ENCODE measurements at places on chromosomes 12 and 14. TPM values are rescaled to one million over a fixed set of nuclear protein-coding genes. Genes with fewer than 3 reads are reported as not detected.

The POTEG gene
- total RNA-seq: not detected

The SMCO2 gene
- not detected for total RNA-seq

The RPL10L gene
- not detected for total RNA-seq

The XPOT gene
- 27.8 TPM for total RNA-seq

The OR10A7 gene
- total RNA-seq: not detected

The CD4 gene
- 7.4 TPM for total RNA-seq

The ZNF839 gene
- 6.9 TPM for total RNA-seq

The LRCOL1 gene
- total RNA-seq: not detected

The CLEC1A gene
- total RNA-seq: 2.4 TPM

The PLEKHD1 gene
- total RNA-seq: 0.14 TPM

The CYP27B1 gene
- total RNA-seq: not detected

The SIX4 gene
- total RNA-seq: 1.5 TPM

Data from left ventricle myocardium inferior (tissue), 1 donor.